ENCODE measurements at places on chromosomes 6 and 20.

DNA sequence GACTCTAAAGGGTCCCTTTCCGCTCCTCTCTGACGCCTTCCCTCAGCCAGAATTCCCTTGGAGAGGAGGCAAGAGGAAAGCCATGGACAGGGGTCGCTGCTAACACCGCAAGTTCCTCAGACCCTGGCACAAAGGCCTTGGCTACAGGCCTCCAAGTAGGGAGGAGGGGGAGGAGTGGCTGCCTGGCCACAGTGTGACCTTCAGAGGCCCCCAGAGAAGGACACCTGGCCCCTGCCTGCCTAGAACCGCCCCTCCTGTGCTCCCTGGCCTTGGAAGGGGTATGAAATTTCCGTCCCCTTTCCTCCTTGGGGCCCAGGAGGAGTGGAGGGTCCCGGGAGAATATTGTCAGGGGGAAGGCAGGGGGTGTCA is 2.7 kb downstream of the VEGFA start:
- no peak for DNase-seq

- DNase-seq, result no peak
Observed at GRCh38 chr20:10682939-10683338, 9.1 kb upstream of the JAG1 start.

GRCh38 chr6:151012321-151013294 is 147.1 kb downstream of the MTHFD1L start:
- DNase-seq, result no peak

DNA sequence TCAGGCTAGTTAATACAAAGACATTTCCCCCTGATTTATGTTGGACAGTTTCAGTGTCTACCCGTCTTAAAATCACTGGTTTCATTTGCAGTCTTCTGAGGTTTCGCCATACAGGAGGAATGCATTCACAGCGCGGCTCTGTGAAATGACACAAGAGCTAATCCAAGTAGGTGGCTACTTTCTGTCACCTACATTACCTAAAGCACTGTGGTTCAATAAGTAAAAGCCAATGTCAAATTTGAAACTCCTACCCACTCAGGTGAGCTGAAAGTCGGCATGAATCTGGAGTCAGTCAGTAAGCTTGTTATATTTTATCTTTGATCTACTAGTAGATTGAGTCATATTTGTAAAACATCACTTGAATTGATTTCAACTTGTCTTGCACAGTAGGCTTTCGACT is 370.8 kb downstream of the LAMA2 start:
- DNase-seq, result no peak

- DNase-seq, result no peak
Observed at GRCh38 chr6:150495126-150495525, 104.6 kb upstream of the PLEKHG1 start.

DNA sequence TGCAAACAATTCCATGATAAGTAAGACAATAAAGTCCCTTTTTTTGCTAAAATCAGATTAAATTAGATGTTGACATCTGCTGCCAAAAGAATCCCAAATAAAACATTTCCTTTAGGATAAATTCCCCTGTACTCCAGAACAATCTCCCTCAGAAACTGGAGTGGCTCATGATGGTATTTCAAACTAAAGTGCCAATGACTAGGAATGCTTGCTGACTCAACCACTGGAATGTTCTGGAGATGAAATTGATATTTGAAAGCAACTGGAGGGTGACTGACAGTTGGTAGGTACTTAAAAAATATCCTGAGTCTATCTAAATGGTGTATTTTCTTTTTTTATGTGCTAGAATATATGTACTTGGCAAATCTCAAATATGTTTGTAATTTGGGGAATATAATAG is 350.1 kb upstream of the TSHZ2 start:
- DNase-seq, result no peak

Measured in CD4-positive, alpha-beta T cell treated with Interleukin-15 for 1 hour (primary cell).